ENCODE measurements at places on chromosomes 3 and 15. TPM values are rescaled to one million over a fixed set of nuclear protein-coding genes. Genes with fewer than 3 reads are reported as not detected.
A peak's percentile ranks its signal among the peaks of the same experiment; 100 is the strongest.

- H3K4me3 ChIP-seq: no peak overlapping the region
- no peaks in the 10 kb centered on the region for H3K36me3 ChIP-seq
Observed at GRCh38 chr3:44883213-44883955, 9.0 kb downstream of the TGM4 start.

The GCSAM gene
- not detected for total RNA-seq

The TGM5 gene
- not detected for total RNA-seq

- no peak for DNase-seq
- no peaks in the 10 kb centered on the region for H3K36me3 ChIP-seq
- H3K4me1 ChIP-seq: no peaks in the 10 kb centered on the region
- no peak overlapping the region for H3K4me3 ChIP-seq
Observed at GRCh38 chr3:38257583-38257982, 8.0 kb upstream of the SLC22A13 start.

DNA sequence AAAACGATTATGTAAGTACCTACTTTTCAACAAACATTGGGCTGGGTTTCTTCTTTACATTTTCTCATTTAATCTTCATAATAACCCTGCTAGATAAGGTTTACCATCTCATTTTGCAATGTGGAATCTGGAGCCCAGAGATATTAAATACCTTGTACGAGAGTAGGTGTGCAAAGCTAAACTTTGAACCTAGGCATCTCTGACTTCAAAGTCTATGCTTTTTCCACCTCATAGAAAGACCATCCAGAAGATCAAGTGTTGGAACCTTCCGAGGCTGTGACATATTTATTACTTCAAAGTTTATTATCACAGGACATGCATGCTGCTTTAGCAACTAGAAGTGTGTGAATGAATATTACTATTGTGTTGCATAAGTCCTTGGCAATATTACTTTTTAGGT, 497.2 kb upstream of the TPRG1 start:
- H3K36me3 ChIP-seq: no peaks in the 10 kb centered on the region
- DNase-seq: peak; percentile 46
- peaks cover 45% of the 10 kb centered on the region for H3K4me1 ChIP-seq
- peak overlapping the region; percentile 44 for H3K27ac ChIP-seq

GRCh38 chr15:41946970-41947369, 25.4 kb downstream of the EHD4 start:
- DNase-seq: no peak
- H3K36me3 ChIP-seq: peaks cover 4% of the 10 kb centered on the region
- H3K4me1 ChIP-seq: peaks cover 68% of the 10 kb centered on the region

All from Caco-2 (cell line).